ENCODE measurements at places on chromosomes 5 and 9.

DNA sequence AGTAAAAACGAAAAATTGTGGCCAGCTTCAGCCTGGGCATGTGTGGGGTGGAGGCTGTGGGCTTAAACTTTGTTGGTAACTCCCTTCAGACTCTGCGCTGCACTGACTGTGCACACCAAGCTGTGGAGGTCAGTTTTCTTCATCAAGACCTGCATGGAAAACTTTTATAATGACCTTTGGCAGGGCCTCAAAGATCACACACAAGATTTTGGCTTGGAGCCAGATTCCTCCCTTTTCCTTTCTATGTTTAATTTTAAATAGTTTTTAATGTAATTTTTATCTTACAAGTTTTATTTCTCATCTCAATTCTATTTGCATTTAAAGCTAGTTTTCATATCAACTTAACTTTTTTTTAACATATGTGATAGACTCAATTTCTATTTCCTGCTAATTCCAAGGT is 1211.1 kb upstream of the CDH18 start:
- DNase-seq, result no peak

GRCh38 chr5:160467555-160468362 is 46.1 kb downstream of the PTTG1 start:
- DNase-seq, result peak; percentile 50

- peak; percentile 78 for DNase-seq
Observed at GRCh38 chr5:41869724-41870626, at the start of gene OXCT1. OXCT1 (minus strand) TSS chr5:41870425; CDS start chr5:41870358, 67 bp downstream.

GRCh38 chr9:137433916-137434431 is 7.2 kb downstream of the ENTPD8 start:
- DNase-seq, result no peak

- DNase-seq, result no peak
Observed at GRCh38 chr9:113665756-113666155, 202.2 kb downstream of the RGS3 start.

GRCh38 chr5:124772457-124773200 is 26.2 kb upstream of the ZNF608 start:
- no peak for DNase-seq
